Smooth muscle cell of the umbilical artery (primary cell): ENCODE measurements at places on chromosomes 11 and 22. TPM values are rescaled to one million over a fixed set of nuclear protein-coding genes. Genes with fewer than 3 reads are reported as not detected.

Gene MIAT
- 1.0 and 1.2 TPM in 2 replicates for total RNA-seq

Gene SLC22A25
- total RNA-seq = not detected in 2 replicates

Gene NRXN2
- total RNA-seq = 0.30 and 6.4 TPM in 2 replicates

Gene OR52H1
- total RNA-seq = 0.30 and 0.42 TPM in 2 replicates

Gene OR5L2
- not detected in 2 replicates for total RNA-seq

Gene HORMAD2
- total RNA-seq = not detected in 2 replicates

Gene OR5L1
- not detected in 2 replicates for total RNA-seq

Gene HEPN1
- total RNA-seq = 0.09 TPM in 1 of 2 replicates, not detected in the other

Gene UPK3A
- not detected in 2 replicates for total RNA-seq

Gene IGLL1
- not detected in 2 replicates for total RNA-seq

Gene UBASH3B
- 19.0 and 32.7 TPM in 2 replicates for total RNA-seq

Gene PATE2
- 0.28 TPM in 1 of 2 replicates, not detected in the other for total RNA-seq

Gene OR52I1
- total RNA-seq = not detected in 2 replicates

Gene SCGB1A1
- not detected in 2 replicates for total RNA-seq

Gene CSRP3
- total RNA-seq = not detected in 2 replicates

Gene VPREB1
- total RNA-seq = not detected in 2 replicates

Gene SGSM1
- not detected in 2 replicates for total RNA-seq

Gene DKK3
- 328 and 422 TPM in 2 replicates for total RNA-seq

Gene B3GAT1
- total RNA-seq = 0.05 TPM in 1 of 2 replicates, not detected in the other

Gene TSGA10IP
- not detected in 2 replicates for total RNA-seq

Gene HOATZ
- not detected in 2 replicates for total RNA-seq

Gene ACTN3
- total RNA-seq = under 0.01 and 0.09 TPM in 2 replicates

Gene OR52A5
- not detected in 2 replicates for total RNA-seq

Gene GALNT18
- 49.0 and 51.7 TPM in 2 replicates for total RNA-seq

Gene CALCB
- total RNA-seq = not detected in 2 replicates

Gene WBP2NL
- 0.59 and 0.60 TPM in 2 replicates for total RNA-seq

Gene OR4C45
- not detected in 2 replicates for total RNA-seq

Gene KLHL35
- 2.9 and 3.3 TPM in 2 replicates for total RNA-seq

Gene BCR
- 24.9 and 83.5 TPM in 2 replicates for total RNA-seq

Gene USP28
- total RNA-seq = 32.4 and 37.6 TPM in 2 replicates

Gene ADORA2A
- 1.8 and 2.0 TPM in 2 replicates for total RNA-seq

Gene RIMBP3C
- 0.14 and 0.59 TPM in 2 replicates for total RNA-seq

Gene SLC43A3
- 38.6 and 49.6 TPM in 2 replicates for total RNA-seq

Gene RNF215
- 38.4 and 50.2 TPM in 2 replicates for total RNA-seq

Gene DRD4
- total RNA-seq = 0.09 TPM in 1 of 2 replicates, not detected in the other

Gene MS4A3
- total RNA-seq = not detected in 2 replicates

Gene TMPRSS4
- total RNA-seq = not detected in 2 replicates

Gene CNTF
- total RNA-seq = 1.8 and 3.1 TPM in 2 replicates

Gene DUSP8
- 0.59 and 1.3 TPM in 2 replicates for total RNA-seq

Gene DNAJB7
- total RNA-seq = not detected in 2 replicates

Gene DGCR6
- 0.14 and 1.8 TPM in 2 replicates for total RNA-seq

Gene OR4D5
- total RNA-seq = not detected in 2 replicates

Gene PTPRCAP
- total RNA-seq = 0.42 TPM in 1 of 2 replicates, not detected in the other

Gene USH1C
- not detected in 2 replicates for total RNA-seq
